ENCODE measurements at places on chromosomes 11 and 22.

DNA sequence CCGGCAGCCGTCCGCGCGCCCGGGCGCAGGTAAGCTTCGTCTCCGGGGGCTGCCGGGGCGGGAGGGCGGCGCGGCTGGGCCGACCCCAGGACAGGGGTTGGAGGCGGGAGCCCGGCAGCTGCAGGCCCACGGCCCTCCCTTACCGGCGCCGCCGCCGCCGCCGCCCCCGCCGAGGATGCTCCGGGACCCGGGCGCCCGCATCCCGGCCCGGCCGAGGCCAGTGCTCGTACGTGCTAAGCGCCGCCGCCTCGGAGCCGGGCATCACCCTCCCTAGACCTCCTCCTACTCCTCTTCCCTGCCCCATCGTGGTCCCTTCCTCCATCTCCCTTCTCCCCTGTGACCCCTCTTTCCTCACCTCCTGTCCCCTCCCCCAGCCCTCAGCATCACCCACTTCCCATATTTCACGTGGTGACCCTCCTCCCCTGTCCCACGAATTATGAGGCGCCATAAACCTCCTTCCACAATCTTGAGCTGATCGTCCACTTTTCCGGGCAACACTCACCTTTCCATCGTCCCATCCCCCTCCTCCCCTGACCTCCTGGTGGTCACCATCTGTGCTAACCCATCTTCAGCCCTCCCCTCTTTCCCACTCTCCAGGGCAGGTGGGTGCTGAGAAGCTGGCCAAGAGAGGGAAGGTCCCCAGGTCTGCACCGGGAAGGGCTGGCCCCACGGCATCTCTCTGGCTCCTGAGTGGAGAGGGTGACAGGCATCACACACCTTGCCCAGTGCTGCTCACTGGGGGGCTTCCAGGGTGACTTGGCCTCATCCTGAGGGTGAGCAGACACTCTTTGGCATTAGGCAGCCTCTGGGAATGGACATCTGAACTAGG lies 612 bp downstream of the ASPHD2 start:
- no peak for DNase-seq

- no peak for DNase-seq
Measured at GRCh38 chr11:57473285-57473841, 13.0 kb downstream of the RTN4RL2 start.

GRCh38 chr11:65488273-65489034 lies 10.4 kb upstream of the MALAT1 start:
- DNase-seq: no peak

DNA sequence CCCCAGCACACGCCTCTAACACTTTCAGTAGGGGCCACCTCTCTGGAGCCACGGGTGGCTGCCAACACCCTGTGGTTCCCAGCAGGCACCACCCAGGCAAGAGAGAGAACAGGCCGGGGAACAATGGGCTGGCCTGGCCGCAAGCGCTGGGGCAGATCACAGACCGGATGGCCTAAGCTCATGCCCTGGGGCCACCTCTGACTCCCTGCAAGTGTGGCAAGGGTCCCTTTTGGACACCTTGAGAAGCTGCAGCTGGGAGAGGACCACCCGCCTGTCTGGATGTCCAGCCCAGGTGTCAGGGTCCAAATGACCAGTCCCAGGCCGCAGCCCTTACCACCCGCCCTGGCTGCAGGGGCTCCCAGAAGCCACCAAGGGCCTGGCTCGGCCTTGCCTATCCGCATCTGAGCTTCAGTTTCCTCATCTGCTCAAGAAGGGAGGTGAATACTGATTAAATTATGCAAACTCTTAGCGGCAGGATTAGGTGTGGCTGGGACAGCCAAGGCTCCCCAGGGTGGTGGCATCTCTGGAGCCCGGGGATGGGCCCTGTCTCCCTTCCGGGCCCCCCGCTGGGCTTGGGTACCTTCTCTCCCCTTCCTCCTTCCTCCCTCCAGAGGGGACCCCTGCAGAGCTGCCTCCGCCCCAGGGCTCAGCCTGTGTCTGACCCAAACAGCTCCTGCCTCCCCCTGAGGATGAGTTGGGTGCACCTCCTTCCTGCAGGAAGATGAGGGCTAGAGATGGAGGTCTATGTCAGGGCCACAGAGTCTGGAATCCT lies 785 bp upstream of the SUSD2 start:
- DNase-seq: no peak

GRCh38 chr22:22166941-22167713 lies 77.5 kb upstream of the VPREB1 start:
- DNase-seq: no peak

DNA sequence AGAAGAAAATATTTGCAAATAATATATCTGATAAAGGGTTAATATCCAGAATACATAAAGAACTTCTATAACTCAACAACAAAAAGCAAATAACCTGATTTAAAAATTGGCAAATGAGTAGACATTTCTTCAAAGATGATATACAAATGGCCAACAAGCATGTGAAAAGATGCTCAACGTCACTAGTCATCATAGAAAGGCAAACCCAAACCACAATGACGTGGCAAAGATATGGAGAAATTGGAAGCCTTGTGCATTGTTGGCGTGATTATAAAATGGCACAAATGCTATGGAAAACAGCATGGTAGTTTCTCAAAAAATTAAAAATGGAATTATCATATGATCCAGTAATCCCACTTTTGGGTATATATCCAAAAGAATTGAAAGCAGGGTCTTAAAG lies 466.3 kb downstream of the TBC1D22A start:
- DNase-seq: no peak

DNA sequence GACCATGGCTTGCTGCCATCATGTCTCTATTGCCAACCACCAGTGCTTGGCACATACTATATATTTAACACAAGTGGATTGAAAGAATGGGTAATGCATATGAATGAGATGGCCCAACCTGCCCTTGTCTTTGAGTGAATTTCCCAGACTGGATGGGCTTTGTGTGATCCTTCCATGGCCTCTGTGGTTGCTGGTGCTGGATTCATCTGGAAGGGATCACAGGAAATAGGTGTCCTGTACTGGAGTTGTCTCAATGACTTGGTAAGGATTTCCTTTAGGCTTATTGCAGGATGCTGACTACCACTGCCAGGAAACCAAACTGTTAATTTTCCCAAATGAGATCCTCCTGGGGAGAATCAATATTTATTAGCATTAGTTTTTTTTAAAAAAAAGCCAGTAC lies 328.6 kb downstream of the TMEM135 start:
- DNase-seq: no peak

DNA sequence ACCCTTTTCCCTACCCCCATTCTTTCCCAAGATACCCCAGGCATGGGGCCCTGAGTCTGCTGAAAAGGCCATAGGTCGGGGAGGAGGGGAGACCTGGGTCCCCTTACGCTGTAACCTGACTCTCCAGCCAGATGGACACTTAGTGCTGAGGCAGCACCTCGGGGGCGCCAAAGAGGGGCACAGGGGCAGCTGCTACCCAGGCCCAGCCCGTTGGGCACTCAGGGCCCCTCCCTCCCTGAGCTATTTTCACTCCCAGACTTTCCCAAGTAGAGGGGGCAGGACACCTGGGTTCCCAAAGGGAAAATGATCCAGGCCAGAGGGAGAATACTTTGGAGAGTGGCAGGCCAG lies 933 bp downstream of the ACTN3 start:
- DNase-seq: no peak

- DNase-seq: peak; percentile 53
Measured at GRCh38 chr11:11567936-11568650, 53.7 kb downstream of the GALNT18 start.

- DNase-seq: no peak
Measured at GRCh38 chr11:131695889-131696429, 325.5 kb downstream of the NTM start.

GRCh38 chr11:78759071-78759470 lies 184.4 kb upstream of the NARS2 start:
- no peak for DNase-seq

DNA sequence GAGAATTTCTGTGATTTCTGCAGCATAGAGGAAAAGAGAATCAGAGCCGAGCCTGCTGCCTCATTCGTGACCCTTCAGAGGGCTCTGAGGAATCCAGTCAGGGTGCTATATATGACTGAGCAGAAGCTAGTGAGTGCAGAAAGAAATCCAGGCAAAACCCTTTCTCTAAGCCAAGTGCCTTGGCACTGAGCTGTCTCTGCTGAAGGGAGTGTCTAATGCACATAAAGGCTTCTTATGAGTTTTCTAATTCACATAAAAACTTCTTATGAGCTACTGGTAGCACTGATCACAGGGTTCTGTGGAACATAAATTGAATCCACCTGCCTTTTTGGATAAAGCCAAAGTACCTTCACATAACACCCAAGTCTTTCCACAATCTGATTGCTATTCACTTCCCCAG lies 785.7 kb upstream of the CCDC90B start:
- no peak for DNase-seq

GRCh38 chr11:36108881-36109589 lies 165.2 kb downstream of the LDLRAD3 start:
- DNase-seq: no peak

DNA sequence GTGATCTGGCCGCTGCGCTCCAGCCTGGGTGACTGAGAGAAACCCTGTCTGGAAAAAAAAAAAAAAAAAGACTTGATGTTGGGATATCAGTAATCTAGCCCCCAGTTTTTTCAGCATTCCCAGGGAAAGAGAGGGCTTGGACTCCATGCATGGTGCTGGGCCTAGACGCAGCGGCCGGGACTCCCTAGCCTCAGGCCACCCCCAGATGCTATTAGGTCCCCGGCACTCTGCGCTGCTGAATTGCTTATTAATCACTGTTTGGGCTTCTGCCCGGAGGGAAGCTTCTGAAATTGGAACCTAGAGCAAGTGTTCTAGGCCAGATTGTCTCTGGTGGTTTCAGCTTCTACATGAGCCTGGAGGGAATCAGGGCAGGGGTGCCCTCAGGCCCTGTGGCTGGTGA lies 39.0 kb downstream of the SLCO2B1 start:
- DNase-seq: no peak
